ENCODE measurements at places on chromosomes 5 and 9.

GRCh38 chr9:81848472-81848871 lies 79.8 kb upstream of the SPATA31D4 start:
- peak; percentile 43 for DNase-seq

DNA sequence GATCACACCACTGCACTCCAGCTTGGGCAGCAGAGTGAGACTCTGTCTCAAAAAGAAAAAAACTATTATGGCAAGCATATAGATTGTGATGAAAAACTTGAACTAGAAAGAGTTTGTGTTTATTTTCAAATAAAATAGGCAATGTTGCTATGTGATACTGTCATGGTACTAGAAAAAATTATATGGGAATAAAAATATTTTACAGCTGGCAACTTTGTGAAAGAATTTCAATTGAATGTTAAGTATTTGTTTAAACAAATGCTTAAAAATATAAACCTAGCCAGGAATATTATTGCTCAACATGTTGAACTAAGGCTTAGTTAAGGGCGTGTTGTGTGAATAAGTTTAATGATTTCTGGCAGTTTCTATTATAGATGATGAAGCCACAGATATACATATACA lies 31.7 kb downstream of the HSDL2 start:
- DNase-seq: peak; percentile 1

DNA sequence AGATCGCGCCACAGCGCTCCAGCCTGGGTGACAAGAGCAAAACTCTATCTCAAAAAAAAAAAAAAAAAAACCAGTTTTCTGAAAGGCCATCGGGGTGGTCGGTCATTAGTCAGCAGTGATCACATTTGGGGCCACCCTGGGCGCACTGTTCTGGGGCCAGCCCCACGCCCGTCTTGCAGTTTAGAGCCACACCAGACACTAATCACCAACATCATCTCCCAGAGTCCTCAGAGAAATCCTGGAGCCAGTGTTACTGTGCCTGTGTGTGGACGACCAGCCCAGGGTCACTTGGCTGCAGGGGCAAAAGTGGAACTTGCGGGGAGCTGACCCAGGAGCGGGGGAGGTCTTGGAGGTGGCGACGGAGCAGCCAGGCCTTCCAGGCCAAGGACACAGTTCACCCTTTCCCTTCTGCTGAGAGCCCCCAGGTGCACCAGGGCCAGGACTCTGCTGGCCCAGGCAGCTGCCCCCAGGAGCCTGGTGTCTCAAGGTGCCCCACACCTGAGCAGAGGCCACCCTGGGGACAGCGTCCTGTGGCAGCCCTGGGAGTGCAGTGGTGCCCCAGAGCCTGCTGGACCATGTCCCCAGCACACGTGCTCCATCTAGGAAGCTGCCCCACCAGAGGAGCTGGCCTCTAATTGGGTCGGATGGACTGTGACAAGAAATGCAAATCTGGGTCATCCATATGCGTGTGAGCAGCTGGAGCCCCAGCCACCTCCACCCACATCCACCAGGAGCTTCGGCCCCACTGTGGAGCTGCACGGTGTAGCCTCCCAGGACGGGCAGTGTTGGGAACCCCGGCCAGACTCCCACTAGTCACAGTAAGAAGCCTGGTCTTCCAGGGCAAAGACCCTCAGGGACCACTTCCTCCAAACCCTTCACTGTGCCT lies 51.1 kb downstream of the NEK6 start:
- DNase-seq: no peak

DNA sequence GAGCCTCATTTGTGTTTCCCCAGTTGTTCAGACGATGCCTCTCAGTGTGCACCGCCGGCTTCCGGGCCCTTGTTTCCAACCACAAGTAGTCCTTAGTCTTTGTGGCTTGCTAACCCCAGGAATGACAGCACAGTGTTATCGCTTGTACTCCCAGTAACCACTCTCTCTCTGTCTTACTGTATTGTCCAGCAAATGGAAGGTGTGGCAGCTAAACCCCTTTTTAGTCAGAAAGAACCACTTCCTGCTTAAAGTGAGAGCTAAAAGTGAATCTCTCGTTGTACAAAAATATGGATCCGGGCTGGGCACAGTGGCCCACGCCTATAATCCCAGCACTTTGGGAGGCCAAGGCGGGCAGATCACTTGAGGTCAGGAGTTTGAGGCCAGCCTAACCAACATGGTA lies 61.3 kb downstream of the ENC1 start:
- no peak for DNase-seq

DNA sequence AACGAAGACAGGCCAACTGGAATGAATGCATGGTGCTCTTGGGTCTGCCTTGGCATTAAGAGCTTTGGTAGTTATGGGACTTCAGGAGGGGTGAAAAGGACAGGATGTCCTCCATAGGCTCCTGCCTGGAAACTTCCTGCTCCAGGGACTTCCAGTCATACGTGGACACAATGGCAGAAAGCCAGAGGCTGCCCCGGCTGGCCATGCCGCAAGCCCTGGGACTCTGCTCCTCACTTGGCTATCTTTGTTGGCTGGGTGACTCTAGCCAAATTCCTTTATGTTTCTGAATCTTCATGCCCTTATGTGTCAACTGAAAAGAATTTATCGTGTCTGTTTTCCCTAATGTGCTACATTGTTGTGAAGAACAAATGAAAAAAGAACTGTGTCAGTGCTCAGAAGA lies 136.9 kb downstream of the SIL1 start:
- DNase-seq: peak; percentile 76

DNA sequence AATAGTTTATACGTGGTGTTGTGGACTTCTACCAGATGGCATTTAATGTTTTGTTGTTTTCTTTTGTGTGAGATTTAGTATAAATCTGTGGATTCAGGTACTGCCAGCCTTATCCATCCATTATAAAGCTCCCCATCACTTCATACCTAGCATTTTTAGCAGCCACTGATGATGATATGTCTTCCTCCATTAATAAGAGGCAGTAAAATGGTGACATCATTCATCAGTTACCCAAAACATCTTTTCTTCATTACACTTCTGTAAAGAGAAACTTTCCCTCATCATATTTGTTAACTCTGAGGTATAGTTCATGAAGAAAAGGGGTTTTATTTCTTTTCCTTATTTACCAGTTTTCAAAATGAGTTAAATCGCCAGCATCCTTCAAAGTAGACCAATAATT lies 19.4 kb downstream of the CHD1 start:
- peak; percentile 26 for DNase-seq

GRCh38 chr9:103894184-103894583 lies 199.9 kb upstream of the SMC2 start:
- no peak for DNase-seq

- DNase-seq: no peak
These were observed 208.9 kb downstream of the HSPA4 start for GRCh38 chr5:133260715-133261114.

DNA sequence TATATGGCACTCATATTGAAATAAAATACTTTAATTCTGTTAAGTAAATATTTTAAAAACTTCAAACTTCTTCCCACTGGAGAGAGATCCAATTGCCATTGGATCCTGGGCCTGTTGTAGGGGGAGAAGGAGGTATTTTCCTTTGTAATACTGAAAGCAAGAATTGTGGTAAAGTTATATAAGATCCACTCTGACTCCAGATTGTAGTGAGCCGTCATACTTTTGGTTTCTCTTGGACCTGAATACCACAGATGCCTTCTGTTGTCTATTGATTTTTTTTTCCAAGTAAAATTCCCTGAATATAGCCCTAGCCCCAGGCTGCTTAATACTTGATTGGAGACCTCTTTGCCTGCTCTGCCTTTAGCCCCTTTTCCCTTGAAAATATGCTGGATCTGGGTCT lies 86.9 kb downstream of the ATG10 start:
- DNase-seq: no peak

GRCh38 chr9:127014910-127015540 lies 100.4 kb downstream of the RALGPS1 start:
- no peak for DNase-seq

Measured in fibroblast of skin of right quadriceps (primary cell).